ENCODE measurements at places on chromosomes 5 and 9.

DNA sequence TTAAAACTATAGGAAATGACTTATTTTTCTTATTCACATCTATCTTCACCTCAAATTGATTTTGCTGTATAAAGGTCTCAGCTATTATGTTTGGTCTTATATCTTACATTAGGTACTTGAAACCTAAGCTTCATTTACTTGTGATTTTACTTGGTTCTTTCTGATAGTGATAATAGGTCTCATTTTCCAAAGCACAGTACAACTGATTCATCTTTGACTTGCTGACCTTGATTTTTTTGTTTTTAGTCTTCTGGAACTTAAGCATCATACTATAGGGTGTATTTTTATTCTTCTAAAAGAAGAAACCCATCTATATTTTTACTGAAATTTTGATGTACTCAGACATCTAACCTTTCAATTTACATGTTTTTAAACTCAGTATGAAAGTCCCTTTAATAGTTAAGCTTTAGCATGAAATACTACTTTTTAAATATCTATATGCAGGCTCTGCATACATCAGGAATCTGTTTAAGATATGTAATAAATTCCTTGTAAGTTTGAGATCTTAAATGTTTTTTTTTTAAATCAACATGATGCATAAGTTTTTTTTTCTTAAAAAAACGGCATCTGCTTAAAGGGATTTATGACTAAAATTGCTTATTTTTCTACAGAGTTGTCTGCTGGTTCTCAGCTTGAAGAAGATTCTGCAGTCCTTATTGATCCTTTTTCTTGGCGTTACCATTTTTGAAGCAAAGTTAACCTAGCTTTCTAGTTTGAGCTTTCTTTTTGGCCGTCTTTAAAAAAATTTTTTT, 13.3 kb downstream of the MATR3 start:
- no peak for DNase-seq

DNA sequence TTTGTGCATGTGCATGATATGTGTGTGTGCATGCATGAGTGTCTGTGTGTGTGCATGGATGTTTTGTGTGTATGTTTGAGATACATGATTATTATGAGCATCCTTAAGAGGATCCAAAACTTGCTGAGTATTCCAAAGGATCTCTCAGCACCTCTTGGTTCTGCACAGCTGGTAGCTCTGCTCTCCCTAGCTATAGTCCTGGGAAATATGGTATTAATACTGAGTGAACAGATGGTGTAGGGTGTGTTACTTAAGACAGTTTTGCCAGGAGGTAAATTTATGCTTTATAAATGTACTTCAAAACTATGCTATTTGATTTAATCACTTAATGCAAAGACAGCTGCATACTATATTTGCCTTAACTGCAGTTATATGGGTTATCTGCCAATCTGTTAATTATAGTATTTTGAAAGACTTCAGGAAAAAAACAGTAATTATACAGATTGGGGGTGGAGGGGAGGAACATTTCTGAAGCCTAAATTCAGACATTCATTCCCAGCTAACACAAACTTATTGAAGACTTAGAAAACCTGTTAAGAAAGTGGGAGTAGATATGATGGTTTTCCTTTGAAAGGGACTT, 215.5 kb downstream of the MPDZ start:
- no peak for DNase-seq

DNA sequence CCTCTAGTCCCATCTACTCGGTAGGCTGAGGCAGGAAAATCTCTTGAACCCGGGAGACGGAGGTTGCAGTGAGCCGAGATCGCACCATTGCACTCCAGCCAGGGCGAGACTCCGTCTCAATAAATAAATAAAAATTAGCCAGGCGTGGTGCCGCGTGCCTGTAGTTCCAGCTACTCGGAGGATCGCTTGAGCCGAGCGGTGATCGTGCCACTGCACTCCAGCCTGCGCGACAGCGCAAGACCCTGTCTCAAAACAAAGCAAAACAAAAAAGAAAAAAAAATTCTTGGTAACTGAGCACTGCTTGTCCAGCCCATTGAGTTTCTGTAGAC, 710 bp upstream of the WDR55 start:
- no peak for DNase-seq

- peak; percentile 54 for DNase-seq
Observed at GRCh38 chr9:36163786-36164170, 5.4 kb upstream of the CCIN start.

DNA sequence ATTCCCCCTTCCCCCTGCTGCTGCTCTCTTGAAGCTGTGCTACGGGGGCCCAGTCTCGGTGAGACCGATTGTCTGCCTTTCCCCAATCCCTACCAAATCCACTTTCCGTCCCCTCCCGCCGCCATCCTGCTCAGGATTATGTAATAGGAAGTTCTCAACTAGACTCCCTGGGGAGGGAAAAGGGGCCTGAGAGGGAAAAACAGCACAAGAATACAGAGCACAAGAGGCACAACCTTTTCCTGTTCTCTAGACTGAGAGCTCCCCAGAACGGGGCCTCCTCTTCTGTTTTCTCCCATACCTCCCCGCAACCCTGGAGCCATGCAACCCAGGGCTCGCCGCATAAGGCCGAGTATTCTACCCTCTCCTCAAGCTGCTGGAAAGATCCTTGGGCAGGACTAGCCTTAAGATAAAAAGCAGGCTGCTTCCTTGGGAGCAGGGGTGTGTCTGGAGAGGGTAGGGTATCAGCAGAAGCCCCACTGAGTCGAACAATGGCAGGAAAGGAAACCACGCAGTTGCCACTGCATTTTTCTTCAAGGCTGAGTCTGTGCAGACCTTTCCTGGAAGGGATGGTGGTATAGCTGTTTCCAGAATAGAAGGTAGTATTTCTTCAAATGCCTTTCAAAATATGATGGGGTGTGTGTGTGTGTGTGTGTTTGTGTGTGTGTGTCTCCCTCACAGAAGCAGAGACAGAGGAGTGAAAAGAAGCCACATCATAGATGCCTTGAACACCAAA, 12.9 kb downstream of the MYORG start:
- DNase-seq = no peak

GRCh38 chr5:132526290-132526973, 16.9 kb downstream of the IL5 start:
- DNase-seq = peak; percentile 76

DNA sequence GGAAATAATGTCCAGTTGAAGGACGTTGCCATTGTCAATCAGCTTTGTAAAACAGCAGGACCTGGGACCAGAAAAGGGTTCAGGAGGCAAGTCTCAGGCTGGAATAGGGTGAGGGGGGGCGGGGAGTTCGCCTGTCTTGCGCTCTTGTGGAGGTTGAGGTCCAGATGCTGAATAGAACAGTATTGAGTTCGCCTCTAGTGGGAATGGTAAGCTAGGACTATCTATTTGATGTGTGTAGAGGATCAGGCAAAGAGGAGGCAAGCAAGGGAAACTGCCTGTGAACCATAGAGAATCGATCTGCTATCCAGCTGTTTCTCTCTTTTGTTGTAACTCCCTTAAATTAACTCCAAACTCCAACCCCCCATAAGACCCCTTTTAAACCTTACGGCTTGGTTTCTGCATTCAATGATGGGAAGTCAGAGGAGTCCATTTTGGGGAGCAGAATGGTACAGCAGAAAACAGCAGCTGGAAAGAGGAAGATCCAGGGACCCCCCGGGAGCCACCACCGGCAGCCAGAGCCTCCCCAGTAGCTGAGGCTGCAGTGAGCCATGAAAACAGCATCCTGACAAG, 133.7 kb downstream of the SLC28A3 start:
- no peak for DNase-seq

DNA sequence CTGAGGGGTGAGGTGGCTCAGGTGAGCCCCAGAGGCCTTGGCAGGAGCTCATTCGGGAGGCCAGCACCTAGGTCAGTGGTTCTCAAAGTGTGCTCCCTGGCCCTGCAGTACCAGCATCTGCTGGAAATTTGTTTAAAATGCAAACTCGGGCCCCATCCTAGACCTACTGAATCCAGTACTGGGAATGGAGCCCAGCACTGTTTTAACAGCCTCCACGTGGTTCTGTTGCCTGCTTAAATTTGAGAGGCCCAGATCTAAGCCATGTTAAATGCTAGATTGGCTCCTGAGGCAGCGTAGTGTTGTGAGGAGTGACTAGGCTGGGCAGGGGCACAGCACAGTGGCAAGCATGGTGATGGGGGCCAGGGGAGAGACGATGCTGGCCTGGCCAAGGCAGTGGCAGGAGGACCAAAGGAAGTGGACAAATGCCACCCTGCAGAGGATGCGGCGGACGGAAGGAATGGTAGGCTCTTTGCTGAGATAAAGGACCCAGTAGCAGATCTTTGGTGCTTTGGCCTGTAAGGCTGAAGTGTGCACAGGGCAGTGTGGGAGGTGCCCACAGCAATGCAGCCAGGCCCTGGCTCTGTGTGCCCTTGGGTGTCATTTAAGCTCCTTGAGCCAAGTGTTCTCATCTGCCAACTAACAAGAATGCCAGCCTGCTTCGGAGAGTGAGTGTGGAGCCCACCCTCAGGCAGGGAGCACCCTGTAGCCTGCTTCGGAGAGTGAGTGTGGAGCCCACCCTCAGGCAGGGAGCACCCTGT, 4.2 kb downstream of the PRR7 start:
- DNase-seq = no peak

GRCh38 chr5:82820188-82820587, 257.0 kb downstream of the TMEM167A start:
- DNase-seq = peak; percentile 20

DNA sequence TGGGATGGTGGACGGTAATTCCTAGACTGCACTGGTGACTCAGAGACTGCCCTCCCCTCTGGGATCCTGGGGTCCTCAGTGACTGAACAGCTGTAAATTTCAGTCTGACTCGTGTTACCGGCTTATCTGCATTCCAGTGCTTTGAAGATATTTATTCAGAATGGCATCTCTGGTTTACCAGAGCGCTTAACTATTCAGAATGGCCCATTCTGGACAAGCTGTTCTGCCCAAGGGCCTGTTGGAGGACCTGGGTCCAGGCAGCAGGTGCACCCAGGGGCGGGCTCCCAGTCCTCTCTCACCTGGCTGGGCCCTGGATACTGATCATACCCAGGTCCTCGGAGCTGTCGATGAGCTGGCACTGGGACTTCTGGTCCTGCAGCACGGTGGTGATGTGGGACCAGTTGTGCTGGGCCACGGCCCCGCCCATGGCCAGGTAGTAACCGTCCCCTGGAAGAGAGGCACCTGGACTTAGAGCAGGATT, 48.0 kb downstream of the SARDH start:
- no peak for DNase-seq

DNA sequence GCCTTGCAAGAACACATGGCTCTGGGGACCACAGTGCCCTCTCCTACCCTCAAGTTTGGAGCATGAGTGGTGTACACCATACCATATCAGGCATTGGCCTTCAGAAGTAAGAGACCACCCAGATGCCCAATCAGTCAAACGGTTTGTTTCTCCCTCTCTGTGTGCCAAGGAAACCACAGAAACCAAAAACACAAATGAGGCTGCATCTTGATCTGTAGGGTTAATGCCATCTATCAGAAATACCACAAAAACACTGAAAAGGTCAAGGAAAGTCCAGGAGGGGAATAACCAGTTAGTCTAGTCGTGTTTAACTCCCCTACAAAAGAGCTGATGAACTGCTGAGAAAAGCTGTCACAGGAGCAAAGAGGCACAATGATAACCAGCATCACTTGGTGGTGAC, 78.4 kb downstream of the INSYN2B start:
- DNase-seq = no peak

DNA sequence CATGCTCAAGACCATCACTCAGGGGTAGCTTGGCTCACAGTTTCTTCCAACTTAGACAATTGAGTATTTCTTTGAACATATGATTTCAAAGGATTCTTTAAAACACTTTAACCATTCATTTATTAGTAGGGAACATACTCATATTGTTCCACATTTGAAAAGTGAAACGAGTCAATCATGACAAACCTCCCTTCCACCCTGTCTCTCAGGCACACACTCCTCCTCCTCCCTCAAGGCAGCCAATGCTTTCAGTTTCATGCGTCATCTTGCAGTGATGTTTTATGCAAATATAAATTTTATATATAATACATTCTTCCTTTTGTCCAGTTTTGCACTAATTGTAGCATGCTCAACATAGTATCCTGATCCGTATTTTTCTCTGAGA, 126.0 kb upstream of the BOD1 start:
- DNase-seq = no peak

DNA sequence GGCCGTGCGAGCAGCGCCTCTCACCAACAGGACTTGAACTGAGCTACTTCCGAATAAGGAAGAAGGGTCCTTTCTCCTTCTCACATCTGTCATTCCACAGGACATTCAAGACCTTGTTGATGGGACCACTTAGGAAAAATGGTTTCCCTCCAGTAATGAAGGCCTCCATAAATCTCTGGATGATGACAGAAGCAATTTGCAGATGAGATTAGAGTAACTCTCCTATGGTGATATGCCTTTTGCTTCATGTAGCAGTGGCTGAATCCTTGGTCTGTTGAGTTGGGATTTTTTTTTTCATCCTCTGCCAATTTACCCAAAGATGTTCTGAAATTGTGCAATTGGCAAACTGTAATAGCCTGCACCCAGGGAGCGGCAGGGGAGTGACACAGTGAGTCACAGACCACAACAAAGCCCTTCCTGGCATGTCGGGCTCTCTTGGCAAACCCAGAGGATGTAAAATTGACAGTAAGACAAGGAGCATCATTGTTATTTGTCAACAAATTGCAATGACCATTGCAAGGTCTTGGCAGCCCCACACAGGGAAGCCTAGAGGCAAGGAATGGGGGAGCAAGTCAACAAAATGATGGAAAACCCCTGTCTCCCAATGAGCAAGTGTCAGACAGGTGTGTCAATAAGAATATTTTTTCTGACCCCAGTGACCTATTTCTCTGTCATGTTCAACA, 275.9 kb downstream of the ACTL7B start:
- DNase-seq = peak; percentile 51

DNA sequence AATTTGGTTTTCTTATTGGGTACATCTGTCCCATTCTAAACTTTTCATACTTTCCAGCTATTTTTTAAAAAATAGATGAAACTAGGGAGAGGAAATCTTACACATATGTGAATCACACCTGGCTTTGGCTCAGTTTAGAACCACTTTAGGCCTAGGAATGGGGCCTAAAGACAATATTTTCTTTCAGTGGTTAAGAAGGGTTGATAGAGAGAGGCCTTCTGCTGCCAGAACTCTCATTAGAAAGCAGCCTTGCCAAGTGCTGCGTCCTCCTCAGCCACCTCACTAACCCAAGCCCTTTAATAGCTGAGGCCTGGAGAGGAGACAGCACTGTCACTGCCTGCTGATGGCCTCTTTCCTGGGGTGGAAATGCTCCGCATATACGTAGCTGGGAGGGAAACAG, 167.5 kb downstream of the SAXO1 start:
- no peak for DNase-seq

DNA sequence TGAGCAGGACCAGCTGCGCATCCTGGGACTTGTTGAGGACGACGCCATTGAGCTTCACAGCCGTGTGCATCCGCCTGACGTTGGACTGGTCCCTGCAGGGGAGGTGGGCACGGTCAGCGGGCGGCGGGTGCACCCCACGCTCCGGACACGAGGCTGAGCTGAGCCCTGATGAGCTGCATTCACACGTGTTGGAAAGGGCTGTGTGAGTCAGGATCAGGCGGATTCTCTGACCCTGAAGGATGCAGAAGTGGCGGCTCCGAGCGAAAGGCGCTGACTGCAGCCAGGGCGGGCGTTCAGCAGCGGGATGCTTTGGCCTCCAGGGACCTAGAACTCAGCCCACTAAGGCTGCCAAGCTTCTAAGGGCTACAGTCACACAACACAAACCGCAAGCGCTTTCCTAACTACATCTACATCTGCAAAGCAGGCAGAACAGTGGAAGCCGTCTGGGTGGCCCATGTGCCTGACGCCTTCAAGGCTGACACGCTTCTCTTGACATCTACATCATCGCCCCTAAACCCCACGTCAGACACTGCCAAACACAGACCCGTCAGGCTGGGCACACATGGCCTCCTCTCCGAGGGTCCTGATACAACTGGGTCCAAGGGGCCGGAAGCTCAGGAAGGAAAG, 44.9 kb downstream of the NKD2 start:
- DNase-seq = no peak

- no peak for DNase-seq
Observed at GRCh38 chr9:89446961-89447310, 51.0 kb downstream of the SEMA4D start.
